Body of pancreas (tissue), 4 donors: ENCODE measurements at places on chromosomes 1 and 21.

GRCh38 chr1:118486199-118486598, 301.2 kb upstream of the SPAG17 start:
- DNase-seq = no peak

DNA sequence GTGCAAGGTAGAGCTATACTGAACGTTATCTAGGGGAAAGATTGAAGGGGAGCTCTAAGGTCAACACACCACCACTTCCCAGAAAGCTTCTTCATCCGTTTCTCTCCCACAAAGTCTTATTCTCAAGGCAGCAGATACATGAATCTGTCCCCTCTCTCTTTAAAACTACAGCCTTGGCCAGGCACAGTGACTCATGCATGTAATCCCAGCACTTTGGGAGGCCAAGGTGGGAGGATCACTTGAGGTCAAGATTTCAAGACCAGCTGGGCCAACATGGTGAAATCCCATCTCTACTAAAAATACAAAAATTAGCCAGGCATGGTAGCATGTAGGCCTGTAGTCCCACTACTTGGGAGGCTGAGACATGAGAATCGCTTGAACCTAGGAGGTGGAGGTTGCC, 8.1 kb downstream of the CYP4X1 start:
- no peak for DNase-seq

DNA sequence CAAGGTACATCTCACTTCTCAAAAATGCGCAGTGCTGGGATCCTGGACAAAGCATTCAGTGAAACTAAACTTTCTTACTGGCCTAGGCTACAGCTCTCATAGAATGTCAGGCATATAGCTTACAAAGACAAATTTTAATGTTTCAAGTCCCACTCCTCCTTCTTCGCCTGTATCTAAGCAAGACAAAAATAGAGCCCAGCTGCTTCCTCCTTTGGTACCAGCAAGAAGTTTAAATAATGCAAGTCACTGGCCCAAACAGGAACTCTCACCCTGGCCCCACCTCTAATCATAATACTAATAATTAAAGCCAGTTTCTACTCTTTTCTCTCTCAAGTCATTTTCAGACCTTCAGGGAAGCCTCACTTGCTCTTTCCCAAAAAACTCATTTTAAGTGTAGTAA, 1267.9 kb downstream of the MRPL39 start:
- DNase-seq = no peak

GRCh38 chr1:198655459-198656121, 16.8 kb downstream of the PTPRC start:
- DNase-seq = no peak

DNA sequence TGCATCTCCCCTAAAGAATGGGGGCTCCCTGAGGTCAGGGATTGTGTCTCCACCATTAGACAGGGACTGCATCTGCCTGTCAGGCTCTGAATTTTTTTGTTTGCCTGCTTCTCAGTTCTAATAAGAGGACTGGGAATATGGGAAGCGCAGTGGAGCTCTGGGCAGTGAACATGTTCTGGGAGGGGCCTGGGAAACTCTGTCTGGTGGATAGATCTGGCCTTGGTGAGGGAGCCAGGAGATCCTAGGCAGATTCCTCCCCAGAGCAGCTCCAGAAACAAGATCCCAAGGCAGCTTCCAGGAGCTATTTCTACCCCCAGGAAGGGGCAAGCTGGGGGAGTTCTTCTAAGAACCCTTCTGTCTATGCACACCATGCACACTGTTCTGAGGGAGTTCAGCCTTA, 12.6 kb upstream of the MYOG start:
- no peak for DNase-seq

- DNase-seq = no peak
Observed at GRCh38 chr1:42784946-42785693, at the start of gene TMEM269. Gene TMEM269 (plus strand): TSS chr1:42784991. CDS start chr1:42789894, 4,903 bp downstream.

- no peak for DNase-seq
Observed at GRCh38 chr1:93659822-93660503, 21.7 kb downstream of the BCAR3 start.

GRCh38 chr1:204316164-204316563, 43.6 kb downstream of the PLEKHA6 start:
- no peak for DNase-seq

GRCh38 chr21:44886113-44887075, 12.9 kb upstream of the PTTG1IP start:
- no peak for DNase-seq

DNA sequence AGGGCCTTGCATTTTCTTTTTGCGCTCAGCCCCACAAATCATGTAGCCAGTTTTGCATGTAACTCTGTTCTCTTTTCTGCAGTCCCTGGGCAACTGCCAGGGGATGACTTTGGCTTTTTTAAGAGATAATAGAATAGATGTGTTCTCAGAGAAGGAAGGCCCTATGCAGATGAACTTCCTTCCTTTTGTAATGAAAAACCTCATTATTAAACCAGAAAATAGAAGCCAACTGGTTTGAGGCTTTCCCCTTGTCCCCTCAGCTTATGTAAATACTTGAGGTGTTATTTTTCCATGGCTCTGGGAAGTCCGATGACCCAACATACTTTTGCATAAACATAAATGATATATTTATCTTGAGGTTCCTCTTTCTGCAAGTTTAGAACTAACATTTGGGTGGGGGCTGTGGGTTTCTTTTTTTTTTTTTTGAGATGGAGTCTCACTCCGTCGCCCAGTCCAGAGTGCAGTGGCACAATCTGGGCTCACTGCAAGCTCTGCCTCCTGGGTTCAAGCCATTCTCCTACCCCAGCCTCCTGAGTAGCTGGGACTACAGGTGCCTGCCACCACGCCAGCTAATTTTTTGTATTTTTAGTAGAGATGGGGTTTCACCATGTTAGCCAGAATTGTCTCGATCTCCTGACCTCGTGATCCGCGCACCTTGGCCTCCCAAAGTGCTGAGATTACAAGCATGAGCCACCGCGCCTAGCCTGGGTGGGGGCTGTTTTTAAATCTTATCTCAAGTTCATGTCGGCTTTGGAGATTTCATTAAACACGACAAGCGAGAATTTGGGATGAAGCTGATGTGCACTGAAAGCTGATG, 14.4 kb upstream of the FCRL5 start:
- DNase-seq = no peak

DNA sequence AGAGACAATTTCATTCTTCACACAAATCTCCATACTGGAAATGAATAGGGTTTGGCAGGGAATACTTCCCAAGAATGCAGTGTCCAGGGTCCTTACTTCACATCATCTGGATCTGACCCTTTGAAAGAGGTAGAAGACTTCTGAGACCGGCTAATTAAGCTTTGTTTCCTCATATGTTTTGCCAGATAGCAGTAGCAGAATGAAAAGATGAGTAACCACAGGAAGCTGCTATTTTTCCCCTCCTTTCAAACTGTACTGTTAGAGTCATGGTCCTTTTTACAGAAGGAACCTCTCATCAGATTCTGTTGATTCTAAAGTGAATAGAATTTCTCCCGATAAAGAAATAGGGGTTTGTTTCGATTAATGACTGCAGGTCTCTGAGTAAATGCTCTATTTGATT, 1.4 kb upstream of the OLFML3 start:
- no peak for DNase-seq

GRCh38 chr21:43208561-43209332, 39.9 kb downstream of the CRYAA start:
- DNase-seq = no peak

GRCh38 chr1:18300376-18300775, 180.4 kb upstream of the KLHDC7A start:
- DNase-seq = no peak

DNA sequence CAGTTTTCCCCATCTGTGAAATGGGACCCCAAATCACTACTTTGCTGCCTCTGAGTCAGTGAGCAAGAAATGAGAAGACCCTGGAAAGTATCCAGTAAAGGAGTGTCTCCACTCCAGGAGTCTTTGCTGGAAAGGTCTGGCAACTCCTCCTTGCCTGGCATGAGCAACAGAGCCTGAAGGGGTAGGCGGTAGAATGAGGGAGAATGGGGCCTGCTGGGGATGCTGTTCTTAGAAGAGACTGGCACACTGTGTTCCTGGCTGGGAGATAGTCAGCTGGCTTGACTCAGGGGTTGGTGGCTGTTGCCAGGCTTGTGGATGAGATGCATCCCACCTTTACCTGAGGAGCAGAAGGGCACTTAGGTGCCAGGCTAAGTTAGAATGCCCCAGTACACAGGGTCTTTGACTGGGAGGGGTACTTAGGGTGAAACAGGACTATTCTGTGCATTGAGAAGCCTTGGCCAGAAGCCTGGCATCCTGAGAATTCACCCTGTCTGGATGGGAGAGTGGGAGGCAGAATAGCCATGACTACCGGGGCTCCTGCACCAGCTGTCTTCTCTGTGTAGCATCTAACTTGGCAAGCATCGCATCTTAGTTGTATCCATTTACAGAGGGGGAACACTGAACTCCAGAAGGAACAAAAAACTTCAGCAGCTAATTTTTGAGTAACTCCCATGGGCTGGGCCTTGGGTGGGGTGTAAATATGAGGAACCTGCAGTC, 2.5 kb downstream of the MFSD2A start:
- no peak for DNase-seq

- DNase-seq = no peak
Observed at GRCh38 chr1:116991918-116992317, 9.6 kb upstream of the CD101 start.

- no peak for DNase-seq
Observed at GRCh38 chr1:34290831-34291230, 114.1 kb downstream of the C1orf94 start.

GRCh38 chr1:38929054-38929453, 12.6 kb downstream of the RHBDL2 start:
- no peak for DNase-seq

- DNase-seq = no peak
Observed at GRCh38 chr1:32611859-32612188, 38.5 kb downstream of the ZBTB8OS start.

GRCh38 chr21:28214786-28215185, 777.9 kb downstream of the LTN1 start:
- DNase-seq = no peak

GRCh38 chr1:174894117-174894762, 105.5 kb upstream of the CACYBP start:
- DNase-seq = no peak

DNA sequence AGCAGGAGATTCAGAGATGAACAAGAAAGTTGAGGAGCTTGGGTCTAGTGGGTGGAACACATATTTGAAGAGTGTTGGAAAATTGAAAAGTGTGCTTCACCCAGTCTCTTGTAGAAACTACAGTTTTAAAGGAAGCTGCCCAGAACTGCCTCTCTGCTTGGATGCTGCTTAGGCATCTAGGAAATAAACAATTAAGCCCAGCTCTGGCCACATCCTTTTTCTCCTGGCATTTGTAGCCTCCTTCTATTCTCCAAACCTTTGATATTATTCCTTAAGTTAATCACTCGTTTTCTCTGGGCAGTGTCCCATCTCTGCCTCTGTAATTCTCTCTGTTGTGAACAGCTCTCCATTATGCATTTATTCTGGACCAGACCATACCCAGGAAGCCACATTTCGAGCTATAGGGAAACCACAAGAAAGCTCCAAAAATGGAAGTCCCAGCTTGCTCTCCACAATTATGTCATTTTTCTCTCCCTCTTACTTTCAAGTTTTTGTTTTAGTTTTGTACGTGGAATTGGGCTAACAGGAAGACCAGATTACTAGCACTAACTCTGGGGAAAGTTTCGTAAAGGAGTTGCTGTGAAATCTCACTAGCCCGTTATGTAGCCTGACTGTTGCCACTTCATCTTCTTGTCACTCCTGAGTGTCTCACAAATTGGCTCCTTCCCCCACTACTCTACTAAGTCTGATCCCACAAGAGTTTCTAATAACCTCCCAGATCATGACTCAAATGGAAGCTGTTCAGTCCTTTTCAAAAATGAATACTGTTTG, 102.2 kb downstream of the NTMT2 start:
- DNase-seq = no peak

DNA sequence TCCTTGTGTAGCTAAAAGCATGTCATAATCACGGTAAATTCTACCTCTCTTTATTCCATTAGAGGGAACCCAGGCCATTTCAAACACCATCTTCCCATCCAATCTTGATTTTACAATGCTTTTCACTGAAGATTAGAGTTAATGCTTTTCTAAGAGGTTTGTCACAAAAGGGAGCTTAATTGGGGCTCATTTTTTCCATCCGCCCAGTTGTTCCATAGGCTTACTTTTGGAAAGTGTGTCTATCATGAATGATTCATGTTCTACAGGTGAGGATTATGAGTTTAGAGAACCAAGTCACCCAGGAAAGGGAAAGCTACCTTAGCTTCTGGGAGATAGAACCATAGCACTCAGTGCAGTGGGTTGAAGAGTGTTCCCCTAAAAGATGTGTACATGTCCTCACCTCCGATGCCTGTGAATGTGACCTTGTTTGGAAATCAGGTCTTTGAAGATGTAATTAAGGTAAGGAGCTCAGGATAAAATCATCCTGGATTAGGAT, 286.9 kb upstream of the RUNX1 start:
- no peak for DNase-seq

GRCh38 chr1:211326528-211327345, at the start of gene TRAF5:
Gene TRAF5 (plus strand): TSS chr1:211326833. CDS start chr1:211353240, 26,407 bp downstream.
- peak; percentile 49 for DNase-seq

DNA sequence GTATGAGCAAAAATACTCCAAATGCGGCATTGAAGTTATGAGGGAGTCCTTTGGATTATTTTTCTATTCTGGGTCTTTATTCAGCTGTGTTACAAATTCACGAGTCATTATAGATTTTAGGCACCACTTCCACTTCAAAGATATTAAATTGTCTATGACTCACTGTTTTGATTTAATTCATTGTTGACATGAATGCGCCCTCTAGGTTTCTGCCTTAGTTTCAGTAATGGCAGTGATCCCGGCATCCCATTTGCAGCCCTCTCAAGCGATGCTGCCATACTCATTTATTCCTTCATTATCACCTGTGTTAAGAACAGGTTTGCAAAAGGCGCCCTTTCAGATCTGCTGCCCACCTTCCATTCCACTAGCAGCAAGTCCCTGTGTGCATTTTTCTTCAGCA, 14.0 kb downstream of the RSPO1 start:
- no peak for DNase-seq

GRCh38 chr1:152047413-152047729, 10.6 kb upstream of the S100A11 start:
- no peak for DNase-seq

DNA sequence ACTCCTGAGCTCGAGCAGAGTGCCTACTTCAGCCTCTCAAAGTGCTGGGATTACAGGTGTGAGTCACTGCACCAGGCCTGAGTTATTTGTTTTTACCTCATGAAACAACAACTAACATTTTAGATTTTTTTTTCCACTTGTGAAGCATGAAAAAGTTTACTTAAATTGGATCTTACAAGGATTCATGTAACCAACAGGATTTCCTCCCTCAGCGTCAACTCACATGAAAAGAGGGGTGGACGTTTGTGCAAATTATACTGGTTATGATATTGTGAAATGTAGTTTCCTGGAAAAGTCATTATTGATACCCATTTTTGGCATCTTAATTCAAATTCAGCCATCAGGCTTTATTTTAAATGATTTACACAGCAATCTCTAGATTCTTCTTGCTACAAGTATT, 6.5 kb downstream of the CNST start:
- DNase-seq = no peak

DNA sequence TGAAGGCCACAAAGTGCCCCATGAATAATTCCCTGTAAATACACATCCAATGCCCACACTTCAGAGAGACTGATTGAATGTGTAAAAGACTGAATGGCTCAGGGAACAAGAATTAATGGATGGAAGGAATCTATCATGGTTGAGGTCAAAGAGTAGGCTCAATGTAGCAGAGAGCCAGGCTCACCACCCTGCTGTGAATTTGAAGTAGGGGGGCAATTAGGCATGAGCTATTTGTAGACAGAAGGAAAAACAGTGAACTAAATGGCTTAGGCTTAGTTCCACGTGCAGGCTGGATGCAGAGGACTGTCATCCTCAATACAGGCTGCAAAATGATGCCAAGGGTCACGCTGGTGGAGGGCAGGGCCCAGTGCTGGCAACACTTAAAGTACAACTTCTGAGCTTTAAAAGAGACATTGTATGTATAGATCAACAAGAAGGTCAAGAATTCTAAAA, 22.9 kb upstream of the IGSF3 start:
- no peak for DNase-seq
